ENCODE measurements at places on chromosomes 1 and 21.

DNA sequence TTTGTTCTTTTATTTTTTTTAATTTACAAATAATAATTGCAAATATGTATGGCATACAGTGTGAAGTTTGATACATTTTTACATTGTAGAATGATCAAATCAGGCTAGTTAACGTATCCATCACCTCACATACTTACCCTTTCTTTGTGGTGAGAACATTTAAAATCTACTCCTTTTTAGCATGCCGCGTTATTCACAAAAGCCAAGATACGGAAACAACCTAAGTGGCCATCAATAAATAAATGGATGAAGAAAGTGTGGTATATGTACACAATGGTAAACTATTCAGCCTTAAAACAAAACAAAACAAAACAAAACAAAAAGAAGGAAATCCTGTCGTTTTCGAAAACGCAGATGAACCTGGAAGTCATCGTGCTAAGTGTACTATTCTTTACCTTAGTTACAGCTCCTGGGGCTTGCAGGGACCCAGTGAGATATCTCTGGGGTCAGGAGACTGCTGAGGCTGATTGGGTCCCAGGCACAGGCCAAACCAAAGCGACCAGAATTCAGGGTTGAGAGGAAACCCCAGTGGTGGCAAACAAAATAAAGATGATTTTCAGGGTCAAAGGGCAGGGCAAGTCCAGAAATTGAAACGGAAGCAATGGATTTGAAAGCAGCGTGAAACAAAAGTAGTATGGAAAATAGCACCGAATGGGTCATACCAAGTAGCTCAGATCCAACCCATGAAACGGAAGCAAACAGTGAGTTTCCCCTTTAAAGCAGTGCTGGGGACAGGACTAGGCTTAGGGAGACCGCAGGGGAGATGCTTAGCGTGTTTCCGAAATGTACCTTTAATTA lies 188.2 kb downstream of the PLPP3 start:
- no peak for DNase-seq

DNA sequence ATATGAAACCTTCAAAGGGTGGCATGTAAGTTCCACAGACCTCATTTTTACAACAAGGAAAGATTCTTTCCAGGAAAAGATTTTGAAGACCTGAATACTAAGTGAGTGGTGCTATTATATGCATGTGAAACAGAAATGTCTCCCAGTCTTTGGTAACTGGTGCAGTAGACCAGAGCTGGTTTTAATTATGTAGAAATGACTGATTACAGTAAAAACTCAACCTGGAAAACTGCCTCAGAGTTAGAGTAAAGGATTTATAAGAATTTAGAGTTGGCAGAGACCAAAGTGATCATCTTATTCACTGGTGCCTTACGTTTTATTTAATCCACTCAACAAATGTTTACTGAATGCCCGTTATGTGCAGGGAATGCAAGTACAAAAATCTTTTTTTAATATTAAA lies 30.2 kb upstream of the LRRC8D start:
- no peak for DNase-seq

DNA sequence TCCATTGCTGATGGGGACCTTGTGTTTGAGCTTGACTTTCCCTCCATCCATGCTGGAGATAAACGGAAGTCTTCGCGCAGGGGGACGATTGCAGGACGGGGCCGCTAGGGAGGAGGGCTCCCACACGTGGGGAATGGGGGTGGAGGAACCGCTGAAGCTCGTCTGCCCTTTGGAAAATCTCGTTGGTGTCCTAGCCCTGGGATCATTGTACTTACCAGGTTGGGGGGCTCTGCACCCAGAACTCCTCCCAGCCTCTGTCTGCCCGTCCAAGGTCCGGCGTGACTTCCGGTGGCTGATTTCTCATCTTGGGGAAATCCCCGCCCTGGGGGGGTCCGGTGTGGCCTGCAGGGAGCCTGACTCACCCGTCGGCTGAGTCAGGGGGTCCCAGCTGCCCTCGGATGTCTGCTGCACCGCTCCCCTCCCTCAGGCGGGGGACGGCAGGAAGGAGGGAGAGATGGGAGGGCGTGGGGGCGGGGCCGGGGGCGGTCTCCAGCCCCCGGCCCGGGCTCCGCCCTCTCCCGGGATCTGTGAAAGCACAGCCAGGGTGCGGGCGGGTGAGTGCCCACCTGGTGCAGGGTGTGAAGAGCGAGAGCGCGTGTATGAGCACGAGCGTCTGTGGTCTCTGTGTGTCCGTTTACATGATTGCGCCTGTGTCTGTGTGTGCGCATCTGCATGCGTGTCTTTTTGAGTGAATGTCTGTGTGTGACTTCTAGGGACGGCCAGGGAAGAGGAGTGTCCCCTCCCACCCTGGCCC lies 35.8 kb downstream of the PIK3CD start:
- DNase-seq, result no peak

DNA sequence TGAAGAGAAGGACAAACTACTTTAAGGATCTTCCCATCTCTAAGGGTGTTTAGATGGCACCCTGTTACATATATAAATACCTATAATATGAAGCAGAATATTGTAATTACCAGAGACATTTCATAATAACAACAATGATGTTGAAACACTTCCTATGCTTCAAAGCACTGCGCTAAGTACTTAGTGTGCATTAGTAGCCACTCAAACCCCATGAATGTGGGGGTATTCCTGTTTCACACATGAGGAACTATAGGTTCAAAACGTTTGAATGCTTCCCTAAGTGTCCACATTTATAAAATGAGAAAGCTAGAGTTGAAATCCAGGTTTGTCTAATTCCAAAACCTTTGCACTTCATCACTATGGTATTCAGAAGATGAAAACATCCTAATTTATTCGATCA lies 18.5 kb upstream of the OR10J5 start:
- DNase-seq, result no peak

DNA sequence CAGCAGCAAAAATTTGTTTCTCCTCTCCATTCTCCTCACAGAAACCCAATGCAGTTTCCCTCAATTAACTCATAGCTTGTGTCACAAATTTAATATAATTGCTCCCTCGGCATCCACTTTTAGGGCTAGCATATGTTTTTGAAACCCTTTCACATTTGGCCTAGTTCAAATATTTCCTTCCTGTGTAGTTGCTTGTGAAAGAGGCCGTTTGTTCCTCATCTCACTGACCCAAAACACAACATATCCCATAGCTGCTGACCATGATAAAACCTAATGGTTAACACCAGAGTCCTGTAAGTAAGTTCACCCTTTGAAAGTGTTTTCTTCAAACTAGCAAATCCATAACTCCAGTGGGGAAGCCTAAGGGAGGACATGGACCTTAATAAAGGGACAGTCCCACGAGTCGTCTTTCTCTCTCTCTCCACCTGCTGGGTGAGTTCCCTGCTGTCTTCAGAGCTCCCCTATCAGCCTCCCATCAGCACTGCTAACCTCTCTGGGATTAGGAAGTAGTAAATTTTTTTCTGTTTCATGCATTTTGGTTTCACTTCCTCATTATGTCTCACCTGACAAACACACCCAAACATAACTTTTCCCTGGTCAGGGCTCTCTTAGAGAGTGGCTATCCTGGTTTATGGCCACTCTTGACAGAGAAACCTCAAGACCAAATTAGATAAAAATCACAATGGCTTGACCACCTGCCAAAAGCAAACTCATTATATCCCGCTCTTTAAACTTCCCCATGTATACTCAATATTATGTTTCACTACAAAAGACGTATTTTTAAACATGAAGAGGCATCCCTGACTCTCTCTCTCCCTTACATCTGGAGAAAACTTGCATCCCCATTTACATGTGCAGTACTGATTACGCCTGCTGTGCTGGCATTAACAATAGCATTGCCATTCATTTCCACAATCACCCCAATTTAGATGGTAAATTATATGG lies 177.7 kb upstream of the HP1BP3 start:
- DNase-seq, result no peak

- DNase-seq, result no peak
These were observed 7.8 kb upstream of the H3-3A start for GRCh38 chr1:226054519-226055327.

GRCh38 chr1:88985032-88985431 lies 7.4 kb downstream of the KYAT3 start:
- no peak for DNase-seq

DNA sequence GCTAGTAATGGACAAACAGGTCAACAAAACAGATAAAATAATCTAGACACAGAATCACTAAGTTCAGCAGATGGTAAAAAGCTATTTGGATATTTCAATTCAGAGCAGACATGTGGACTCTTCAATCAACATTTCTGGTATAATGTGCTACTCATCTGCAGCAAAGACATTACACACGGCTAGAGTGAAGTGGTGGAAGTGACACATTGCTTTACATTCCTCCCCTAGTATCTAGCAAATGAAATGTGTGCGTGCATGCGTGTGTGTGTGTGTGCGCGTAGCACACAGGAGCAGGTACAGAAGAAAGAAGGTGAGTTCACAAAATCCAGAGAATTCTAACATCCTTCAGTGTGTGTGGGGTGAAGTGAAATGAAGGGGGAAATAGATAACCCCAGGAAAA lies 8.3 kb downstream of the AHCTF1 start:
- no peak for DNase-seq

- DNase-seq, result no peak
These were observed 21.5 kb upstream of the PWP2 start for GRCh38 chr21:44085491-44086321.

DNA sequence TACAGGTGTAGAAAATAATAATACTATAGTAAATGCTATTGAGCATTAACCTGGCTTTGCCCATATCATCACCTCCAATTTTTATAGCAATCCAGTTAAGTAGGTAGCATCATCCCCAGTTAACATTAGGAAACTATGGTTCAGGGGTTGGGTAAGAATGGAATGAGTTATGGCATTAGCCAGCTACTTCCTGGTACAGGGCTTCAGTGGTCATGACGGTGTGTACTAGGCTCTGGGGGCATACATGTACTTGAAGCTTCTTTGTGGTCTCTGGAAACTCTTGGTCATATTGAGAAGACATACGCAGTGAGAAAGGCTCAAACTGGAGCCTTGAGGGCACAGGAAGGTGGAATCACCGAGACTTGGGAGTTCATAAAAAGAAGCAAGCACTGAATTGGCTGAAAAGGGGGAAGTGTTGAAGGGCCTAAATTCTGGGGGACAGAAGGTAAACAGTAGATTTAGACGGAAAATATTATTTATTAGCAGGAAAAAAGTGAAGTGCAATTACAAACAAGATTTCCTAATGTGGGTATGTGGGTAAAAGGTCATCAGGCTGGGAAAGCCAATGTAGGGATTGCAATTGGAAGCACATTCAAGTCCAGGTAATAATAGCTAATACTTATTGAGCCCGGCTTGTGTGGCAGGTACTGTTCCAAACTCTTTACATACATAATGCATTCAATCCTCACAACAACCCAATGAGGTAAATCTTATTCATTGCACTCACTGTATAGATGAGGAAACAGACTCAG lies 114.2 kb upstream of the ATP1A1 start:
- DNase-seq, result no peak

DNA sequence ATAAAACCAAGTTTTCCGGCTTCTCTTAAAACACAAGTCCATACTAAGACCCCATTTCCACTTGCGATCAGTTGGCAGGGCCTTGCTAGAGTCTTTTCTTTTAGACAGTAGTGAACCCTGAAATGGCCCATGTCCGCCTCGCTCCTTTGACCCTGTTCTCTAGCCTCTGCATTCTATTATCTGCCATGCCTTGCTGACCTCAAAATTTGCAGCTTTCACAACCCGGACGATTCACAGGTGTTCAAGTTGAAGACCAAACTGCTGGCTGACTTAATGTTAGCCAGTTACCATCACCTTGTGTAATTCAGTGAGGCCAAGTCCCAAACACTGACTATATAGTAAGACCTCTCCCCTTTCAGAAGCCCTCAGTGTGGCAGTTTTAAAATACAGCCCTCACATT lies 174.2 kb downstream of the PCP4 start:
- DNase-seq, result no peak

GRCh38 chr1:193265716-193266115 lies 79.3 kb upstream of the B3GALT2 start:
- DNase-seq, result no peak

DNA sequence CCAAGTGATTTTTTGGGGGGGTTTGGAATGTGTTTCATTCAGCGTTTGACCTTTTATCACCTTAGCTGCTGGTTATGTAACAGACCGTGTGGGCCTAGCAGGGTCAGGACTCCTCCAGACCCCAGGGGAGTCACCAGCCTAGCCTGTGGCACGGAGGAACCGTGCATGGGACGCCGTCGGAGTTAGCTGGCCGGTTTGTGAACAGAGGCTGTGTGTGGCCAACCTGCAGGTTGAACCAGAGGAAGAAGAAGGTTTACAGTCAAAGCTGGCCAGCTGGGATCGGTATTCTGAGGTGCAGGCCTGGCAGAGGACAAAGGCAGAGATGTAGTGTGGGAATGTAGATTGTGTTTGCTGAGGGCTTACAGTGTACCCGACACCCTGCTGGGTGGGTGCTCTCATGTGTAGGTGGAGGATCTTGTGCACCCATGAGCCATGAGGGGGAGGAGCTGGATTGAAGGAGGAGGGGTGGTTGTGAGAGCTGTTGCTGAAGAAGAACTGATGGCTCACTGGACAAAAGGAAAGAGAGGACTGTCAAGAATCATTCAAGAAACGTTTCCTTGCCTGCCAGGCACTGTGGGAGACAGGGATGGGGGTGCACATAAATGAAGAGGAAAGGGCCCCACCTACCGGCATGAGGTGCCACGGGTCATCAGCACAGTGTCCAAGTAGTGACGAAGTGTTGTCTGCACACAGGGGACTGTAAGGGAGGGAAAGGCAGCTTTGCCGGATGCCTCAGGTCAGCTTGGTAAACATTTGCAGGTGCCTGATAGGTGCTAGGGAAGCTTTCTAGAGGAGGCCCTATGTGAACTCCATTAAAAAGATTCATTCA lies 40.0 kb upstream of the PWP2 start:
- DNase-seq, result no peak

DNA sequence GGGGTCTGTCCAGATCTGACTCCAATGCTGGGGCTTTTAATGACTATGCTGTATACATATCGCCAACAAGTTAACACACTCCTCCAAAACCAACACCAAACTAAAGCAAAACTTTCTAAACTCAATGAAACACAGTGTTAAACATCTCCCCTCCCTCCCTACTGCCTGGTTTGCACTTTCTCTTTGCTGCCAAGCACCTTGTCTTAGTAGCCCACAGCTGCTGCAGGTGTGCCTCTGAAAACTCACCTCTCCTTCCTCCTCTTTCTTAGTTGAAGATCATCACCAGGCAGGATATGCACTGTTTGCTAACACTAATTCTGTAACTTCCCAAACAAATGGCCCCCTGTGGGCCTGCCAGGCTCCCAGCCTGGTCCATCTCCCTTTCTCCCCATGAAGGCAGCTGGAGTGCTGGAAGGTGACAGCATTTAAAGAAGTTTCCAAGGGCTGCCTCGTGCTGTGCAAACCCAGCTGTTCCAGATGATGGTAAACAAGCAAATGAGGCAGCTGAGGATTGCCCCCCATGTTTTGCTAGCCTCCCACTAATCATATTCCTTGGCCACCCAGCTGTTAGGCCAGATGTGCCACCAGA lies 213.7 kb downstream of the ASTN1 start:
- no peak for DNase-seq

GRCh38 chr1:197868751-197869489 lies 33.5 kb upstream of the C1orf53 start:
- no peak for DNase-seq
